ENCODE measurements at places on chromosomes 4 and X. TPM values are rescaled to one million over a fixed set of nuclear protein-coding genes. Genes with fewer than 3 reads are reported as not detected.

DNA sequence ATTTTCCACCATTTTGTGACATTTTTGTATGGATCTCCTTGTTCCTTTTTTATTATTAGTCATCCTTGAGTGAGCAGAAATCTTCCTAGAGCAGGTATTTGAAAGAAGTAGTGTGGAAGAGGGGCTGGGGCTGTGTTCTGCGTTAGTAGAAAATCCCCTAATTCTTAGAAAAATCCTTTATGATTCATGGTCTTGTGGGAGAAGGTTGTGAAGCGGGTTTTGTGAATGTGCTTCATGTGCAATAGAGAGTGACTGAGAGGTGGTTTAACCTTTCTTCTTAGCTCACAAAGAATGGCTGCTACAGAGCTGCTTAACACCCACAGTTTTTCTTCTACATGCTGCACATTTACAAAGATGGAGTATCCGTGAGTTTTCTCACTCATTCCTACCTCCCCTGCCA lies 220.5 kb downstream of the IDS start:
- no peak for DNase-seq

The MAGEA1 gene
- 3.3 TPM for total RNA-seq

The P2RY8 gene
- total RNA-seq: 0.11 TPM

DNA sequence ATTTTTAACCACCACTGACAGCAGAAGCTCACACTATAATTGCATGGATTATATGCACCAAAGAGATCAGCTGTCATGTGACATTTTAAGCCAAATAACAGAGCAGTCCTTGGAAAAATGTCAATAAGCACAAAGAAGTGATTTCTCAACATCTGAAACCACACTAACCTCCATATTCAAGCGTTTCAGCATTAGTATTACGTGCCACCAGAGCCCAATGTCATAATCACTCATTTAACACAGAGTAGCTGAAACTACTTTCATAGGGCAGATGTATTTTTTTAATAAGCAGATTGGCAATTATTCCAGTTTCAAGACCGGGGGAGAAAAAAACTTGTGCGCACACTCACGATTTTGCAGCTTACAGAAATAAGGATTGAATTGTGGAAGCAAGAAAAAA lies 76.6 kb downstream of the SH3KBP1 start:
- no peak for DNase-seq

DNA sequence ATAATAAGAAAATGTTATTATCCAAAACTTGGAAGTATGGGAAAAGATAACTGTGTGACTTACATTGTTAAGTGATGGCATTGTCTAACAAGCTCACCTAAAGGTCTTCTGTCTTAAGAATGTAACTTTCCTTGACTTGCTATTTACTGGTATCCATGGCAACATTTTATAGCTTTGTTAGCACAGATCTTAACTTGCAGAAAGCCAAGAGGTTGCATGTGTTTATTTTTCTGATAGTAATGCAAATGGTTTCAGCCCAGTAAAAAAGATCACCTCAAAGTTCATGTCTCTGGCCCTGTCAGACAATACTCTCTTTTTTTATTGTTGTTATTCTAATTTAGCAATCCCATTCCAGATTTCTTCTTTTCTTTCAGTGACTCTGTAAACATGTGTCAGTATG lies 425.3 kb downstream of the SPRY1 start:
- no peak for DNase-seq

- DNase-seq: peak; percentile 6
Observed at GRCh38 chr4:154490583-154491340, 837 bp downstream of the DCHS2 start.

DNA sequence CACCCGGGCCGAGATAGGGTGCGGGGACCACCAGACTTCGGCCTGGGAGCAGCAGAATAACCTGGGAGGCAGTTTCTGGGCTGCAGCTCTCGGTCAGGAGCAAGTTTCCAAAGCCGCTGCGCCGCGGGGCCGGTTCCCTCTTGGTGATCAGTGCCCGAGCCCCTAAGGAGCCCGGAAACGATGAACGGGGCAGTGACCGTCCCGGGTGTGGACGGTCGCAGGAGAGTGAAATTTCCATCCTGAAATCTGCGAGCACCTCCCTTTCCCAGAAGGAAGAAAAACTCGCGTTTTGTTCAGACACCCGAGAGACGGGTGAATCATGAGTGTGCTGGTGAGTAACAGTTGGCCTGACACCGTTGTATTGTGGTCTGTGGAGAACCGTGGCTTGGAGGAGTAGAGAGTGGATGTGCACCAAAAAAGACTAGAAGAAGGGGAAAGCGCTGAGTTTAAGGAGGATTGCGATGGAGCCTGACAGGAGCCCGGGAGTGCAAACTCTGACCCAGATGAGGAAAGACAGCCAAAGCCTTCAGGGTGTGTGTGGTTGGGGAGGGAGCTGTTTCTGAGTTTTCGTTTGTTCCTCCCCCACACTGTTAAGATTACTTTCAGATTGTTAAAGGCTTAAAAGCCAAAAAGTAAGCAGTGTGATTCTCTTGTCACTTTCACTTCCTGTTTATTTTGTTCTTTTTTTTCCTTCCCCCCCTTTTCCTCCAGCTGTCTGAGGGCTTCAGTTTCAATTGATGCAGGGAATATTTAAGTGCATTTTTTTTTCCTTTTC lies 828 bp downstream of the MCUB start:
- peak; percentile 48 for DNase-seq

DNA sequence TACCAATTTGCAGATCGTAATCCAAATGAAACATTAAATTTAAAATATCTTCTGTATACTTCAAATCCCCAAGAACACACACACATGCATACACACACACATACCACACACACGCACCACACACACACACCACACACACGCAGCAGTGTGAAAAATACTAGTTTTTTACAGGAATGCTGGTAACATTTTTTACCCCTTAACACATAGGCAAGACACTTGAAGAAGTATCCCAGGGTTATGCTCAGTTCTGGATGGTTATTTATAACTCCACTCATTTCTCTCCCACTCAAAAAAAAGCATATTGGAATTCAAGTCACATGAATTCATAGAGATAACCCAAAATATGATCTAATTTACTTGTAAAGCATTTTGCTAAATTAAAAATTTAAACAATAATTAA lies 325.5 kb upstream of the SLC7A11 start:
- no peak for DNase-seq

The NBDY gene
- 4.3 TPM for total RNA-seq

The RASGEF1B gene
- total RNA-seq: 1.1 TPM

The ERVMER34-1 gene
- total RNA-seq: not detected

The TCEAL2 gene
- 9.1 TPM for total RNA-seq

The CNKSR2 gene
- total RNA-seq: 7.5 TPM

DNA sequence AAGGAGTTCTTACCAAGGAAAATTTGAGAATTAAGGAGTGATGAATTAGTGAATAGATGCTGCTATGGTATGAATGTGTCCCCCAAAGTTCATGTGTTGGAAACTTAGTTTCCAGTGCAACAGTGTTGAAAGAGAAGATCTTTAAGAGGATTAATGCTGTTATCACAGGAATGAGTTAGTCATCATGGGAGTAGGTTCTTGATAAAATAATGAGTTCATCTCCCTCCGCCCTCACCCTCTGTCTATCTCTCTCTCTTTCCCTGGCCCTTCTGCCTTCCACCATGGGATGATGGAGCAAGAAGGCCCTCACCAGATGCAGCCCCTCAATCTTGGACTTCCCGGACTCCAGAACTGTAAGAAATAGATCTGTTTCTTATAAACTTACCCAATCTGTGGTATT lies 38.3 kb upstream of the KLHL8 start:
- DNase-seq: no peak

GRCh38 chr4:169615467-169616106 lies 3.2 kb upstream of the NEK1 start:
- DNase-seq: no peak

- DNase-seq: no peak
Observed at GRCh38 chr4:157219711-157220370, 687 bp upstream of the GRIA2 start.

DNA sequence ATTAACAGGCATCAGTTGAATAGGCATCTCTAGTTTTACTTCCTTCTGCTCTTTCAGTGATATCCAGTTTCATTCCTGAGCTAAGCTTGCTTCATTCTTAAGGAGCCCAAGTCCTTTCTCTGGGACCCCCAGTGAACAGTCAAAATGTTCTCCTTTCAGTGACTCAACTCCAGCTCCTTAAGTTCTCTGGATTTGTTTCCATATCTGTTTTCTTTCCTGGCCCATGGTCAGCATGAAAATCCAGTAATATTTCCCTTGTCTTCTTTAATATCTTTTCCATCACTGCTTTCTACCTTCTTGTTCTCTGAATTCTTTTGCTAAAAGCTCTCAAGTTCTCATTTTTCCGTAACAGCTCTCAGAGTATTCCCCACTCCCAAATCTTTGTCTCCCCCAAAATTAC lies 25.5 kb downstream of the ADGRL3 start:
- DNase-seq: no peak

GRCh38 chr4:41436419-41436818 lies 101.5 kb upstream of the LIMCH1 start:
- DNase-seq: no peak

DNA sequence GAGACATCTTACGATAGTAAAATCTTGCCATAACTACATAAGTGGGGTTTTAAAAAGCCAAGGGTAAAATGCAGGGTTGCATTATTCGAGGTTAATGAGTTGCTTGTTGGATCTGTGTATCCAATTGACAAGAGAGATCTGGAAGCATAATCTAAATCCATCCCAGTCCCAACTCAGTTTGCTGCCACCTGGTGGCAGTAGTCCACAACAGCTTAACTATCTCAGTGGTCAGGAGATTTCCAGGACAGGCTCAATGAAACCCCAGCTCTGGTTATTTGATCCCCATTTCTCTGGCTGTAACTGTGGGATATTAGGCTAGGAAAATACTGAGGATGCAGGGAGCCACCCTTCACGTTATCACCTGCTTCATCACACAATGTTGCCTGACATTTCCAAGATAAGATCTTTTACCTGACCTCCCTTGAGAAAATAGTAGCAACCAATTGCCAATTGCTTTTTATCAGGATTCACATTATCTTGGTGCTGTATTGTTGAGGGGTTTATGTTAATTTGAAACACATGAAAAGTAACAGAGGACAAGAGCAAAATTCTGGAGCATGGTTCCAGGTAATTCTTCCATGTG lies 88.2 kb upstream of the TNIP3 start:
- DNase-seq: peak; percentile 41

GRCh38 chrX:31314921-31315320 lies 243.1 kb upstream of the FTHL17 start:
- DNase-seq: peak; percentile 19

The NR0B1 gene
- not detected for total RNA-seq

DNA sequence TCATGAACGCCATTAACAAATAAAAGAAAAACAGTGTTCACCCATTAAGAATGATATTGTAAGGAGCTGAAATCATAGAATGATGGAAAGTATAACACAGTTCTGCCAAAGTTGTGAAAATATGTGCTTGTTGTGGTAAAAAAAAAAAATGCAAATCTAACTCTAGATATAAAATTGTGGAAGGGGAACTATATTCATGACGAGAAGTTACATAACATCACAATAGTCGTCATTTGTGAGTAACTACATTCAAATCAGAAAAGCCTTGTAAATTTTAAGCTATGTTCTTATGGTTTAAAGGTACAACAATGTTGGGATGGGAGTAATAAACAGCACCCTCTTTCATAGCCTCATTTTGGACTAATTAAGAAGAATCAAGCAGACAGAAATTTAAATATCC lies 57.6 kb upstream of the PRDM8 start:
- DNase-seq: no peak

GRCh38 chr4:171956678-171957077 lies 143.5 kb downstream of the GALNTL6 start:
- DNase-seq: no peak

The TEC gene
- 0.24 TPM for total RNA-seq

DNA sequence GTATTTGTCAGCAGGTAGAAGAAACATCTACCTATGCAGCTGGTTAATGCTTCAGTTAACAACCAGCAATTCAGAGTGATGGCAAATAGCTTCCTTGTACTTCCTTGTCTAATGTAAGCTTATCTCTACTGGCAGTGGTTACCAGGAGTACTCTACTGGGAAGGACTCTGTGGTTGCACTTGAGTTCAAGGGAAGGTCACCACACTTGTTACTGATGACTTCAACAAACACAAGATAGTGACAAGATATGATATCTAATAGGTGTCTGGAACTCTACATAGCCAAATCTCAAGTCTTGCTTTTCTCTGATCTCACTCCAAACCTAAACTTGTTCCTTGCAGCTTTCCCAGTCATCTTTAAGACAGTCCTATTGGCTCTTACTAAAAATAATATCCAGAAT lies 1644.9 kb upstream of the TENM3 start:
- peak; percentile 8 for DNase-seq

DNA sequence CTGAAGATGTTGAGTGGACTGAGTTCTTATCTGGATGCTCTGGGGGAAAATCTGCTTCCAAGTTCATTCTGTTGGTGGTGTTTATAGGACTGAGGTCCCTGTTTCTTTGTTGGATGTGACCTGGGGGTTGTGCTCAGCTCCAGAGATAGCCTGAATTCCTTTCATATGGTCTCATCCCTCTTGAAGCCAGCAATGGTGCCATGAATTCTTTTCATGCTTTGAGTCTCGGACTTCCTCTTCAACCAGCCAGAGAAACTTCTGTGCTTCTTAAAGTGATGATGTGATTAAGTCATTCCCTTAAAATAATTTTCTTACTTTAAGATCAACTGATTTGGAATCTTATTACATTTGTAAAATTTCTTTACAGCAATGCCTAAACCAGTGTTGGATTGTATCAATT lies 233.8 kb upstream of the UGT8 start:
- peak; percentile 33 for DNase-seq

DNA sequence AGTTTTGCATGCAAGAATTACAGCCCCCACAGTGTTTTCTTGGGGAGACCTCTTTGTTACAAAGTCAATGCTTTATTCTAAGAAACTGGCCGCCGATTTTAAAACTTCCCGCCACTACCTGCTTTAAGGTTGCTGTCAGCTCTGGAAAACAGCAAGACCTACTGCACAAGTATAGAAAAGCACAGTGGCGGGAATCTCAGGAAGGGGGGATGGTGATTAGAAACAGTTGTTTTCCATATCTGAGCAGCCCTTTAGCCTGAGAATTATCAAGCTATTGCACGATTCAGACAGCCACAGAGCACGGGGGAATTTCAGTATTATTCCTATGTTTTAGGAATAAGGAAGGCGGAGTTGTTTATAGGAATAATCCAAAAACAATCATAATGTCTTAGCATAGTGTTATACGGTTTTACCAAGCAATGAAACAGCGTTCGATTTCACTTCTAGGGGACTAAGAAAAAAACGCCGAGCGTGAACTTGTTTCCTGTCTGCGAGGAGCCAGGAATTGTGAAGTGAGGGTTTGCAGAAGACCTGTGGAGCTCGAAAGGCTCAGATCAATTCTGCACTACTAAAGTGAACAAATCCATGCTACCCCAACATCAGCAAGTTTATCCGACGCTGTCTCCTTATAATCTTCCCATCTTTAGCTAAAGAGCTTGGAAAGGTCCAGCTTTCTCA lies 81.3 kb downstream of the HMGN5 start:
- no peak for DNase-seq

GRCh38 chr4:79455216-79455615 lies 47.2 kb upstream of the GK2 start:
- DNase-seq: no peak

GRCh38 chr4:30760551-30760950 lies 40.4 kb downstream of the PCDH7 start:
- no peak for DNase-seq

Data from Daoy (cell line).